ENCODE measurements at places on chromosomes 3 and 15.

GRCh38 chr3:14282001-14282705, 103.5 kb downstream of the LSM3 start:
- no peak for DNase-seq

- DNase-seq = no peak
Measured at GRCh38 chr3:182970811-182971418, 9.4 kb downstream of the DCUN1D1 start.

- no peak for DNase-seq
Measured at GRCh38 chr3:171443211-171443957, 16.8 kb downstream of the TNIK start.

DNA sequence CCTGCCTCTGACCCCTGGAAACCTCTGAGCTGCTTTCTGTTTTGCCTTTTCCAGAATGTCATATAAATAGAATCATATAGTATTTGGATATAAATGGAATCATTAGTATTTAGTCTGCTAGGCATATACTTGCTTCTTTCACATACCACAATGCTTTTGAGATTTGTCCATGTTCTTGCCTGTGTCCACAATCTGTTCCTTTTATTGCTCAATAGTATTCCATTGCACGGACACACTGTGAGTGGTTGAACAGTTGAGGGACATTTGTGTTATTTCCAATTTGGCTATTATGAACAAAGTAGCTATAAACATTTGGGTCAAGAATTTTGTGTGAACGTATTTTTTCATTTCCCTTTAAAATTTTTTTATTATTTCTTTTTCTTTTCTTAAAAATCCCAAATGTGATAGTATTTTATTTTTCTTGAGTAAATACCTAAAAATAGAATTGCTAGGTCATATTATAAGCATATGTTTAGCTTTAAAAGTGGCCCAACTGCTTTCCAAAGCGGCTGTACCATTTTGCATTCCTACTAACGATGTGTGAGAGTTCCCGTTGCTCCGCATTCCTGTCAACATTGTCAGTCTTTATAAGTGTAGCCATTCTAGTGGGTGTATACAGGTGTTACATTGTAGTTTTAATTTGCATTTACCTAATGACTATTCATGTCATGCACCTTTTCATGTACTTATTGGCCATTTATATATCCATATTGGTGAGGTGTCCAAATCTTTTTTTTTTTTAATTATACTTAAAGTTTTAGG, 26.5 kb downstream of the WDR53 start:
- no peak for DNase-seq

- no peak for DNase-seq
Measured at GRCh38 chr15:51887887-51888592, 58.6 kb downstream of the TMOD3 start.

GRCh38 chr3:38278841-38279240, 3.3 kb upstream of the SLC22A14 start:
- no peak for DNase-seq

DNA sequence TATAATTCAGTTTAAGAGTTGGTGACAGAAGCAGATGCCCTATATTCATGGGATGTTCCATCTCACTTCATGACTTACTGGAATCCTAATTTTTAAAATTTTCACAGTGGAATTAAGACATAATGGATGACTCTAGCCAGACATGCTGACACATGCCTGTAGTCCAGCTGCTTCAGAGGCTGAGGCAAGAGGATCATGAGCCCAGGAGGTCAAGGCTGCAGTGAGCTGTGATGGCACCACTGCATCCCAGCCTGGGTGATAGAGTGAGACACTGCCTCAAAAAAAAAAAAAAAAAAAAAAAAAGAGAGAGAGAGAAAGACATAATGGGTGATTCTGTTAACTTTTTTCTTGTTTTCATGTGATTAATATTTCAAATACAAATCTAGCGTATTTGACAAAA, 123.6 kb downstream of the KLHL25 start:
- DNase-seq = no peak
